Mucosa of gallbladder (tissue), 1 donor: ENCODE measurements at places on chromosomes 5 and 9.

DNA sequence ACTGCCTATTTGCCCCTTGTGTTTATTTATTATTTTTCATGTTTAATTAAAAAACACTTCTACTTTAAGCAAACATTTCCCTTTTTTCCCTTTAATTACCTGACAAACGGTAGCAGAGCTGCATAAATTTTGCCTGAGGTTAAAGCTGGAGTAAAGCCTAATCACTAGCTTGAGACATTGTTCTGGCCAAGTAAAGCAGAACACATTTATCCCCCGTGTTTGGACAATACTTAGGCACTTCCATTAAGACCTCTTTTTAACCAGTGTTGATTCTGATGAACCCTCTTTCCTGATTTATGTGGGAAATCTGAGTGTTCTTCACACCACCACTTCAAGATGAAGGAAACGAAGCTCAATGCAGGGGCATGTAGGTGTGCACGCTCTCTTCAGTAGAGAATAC, 54.5 kb downstream of the BNC2 start:
- DNase-seq, result no peak

GRCh38 chr9:6632516-6633183, 12.9 kb downstream of the GLDC start:
- no peak for DNase-seq

DNA sequence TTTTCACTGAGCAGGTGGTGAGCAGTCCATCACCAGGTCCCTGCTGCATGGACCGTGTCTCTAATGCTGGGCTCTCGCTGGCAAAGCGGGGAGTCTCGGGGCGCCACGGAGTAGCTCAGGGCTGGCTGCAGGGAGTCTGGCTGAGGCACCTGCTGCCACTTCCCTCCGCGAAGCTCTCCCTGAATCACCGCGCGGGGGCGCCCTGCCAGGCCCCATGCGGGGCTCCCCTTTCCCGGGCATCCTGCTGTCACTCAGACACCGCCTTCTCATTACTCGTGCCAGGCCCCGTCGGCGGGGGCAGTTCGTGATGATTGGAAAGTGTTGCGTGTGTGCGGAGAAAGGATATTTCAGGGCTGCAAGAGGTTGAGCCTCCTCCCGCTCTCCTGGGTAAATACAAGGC, 335.8 kb downstream of the IRX2 start:
- no peak for DNase-seq

GRCh38 chr9:132026932-132027585, 52.6 kb downstream of the MED27 start:
- DNase-seq, result no peak

DNA sequence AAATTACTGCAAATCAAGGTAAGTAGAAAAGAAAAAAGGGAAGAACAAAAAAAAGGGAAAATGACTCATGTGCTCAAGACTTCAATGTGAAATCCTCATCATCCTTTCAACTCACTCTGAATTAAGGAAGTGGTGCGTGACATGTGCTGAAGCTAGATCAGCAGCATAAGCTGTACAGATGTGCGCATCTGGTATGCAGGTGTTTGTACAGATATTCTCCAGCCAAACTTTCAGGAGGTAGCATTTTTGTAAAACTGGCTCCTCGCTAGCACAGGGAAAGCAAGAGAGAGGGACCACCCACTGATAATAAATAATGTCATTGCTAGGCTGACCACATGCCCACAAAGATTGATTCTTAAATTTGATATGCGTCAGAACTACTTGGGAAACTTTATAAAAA, 253.9 kb upstream of the RGMB start:
- DNase-seq, result no peak
